ENCODE measurements at places on chromosomes 5 and 9.
A peak's percentile ranks its signal among the peaks of the same experiment; 100 is the strongest.

DNA sequence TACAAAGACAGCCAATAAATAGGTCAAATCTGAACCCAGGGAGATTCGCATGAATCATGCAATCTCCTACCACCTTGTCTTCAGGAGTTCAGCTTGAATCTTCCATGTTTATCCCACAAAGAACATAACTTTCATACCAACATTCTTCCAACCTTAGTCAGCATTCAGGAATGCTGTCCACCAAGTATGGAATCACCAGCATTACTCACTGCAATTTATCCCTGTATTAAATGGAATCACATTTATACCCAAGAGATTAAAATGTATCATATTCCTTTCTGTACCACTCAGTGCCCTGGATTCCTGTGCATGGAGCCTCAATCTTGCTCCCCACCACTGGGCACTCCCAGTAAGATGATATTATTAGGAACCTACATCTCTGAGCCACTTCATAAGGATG is 162.6 kb downstream of the GLIS3 start:
- DNase-seq, result peak; percentile 97

- no peak for DNase-seq
Measured at GRCh38 chr5:84430863-84431663, 46.4 kb upstream of the EDIL3 start.

- no peak for DNase-seq
Measured at GRCh38 chr9:77512876-77513275, 135.2 kb downstream of the GNA14 start.

- no peak for DNase-seq
Measured at GRCh38 chr9:117535434-117535833, 120.6 kb upstream of the ASTN2 start.

DNA sequence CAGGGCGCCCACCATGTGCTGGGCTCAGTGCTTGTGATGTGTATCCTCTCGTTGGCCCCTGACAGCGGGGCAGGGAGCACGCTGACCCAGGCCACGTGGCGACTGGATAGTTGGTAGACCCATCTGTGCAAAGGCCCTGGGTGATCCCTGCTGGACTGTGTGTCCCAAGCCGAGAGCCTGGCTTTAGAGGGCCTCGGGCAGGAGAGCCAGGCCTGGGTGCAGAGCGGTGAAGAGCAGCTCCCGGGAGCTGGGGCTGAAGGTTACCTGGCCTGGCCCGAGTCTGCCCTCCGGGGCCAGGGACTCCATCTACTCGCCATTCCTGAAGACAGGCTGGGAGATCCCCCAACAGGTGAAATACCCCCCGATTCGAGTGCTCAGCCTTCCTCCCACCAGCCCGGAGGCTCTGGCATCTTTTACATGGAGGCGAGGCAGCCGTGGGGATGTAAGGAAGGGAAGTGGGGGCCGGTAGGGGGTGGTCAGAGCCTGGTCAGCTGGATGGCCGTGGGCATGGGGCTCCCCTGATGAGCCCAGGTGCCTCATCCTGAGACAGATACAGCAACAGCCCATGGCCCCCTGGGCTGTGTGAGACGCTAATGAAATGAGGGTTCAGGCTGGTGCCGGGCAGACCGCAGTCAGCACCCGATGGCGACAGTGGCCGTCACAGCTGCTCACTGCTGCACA is 19.0 kb downstream of the NCS1 start:
- no peak for DNase-seq

DNA sequence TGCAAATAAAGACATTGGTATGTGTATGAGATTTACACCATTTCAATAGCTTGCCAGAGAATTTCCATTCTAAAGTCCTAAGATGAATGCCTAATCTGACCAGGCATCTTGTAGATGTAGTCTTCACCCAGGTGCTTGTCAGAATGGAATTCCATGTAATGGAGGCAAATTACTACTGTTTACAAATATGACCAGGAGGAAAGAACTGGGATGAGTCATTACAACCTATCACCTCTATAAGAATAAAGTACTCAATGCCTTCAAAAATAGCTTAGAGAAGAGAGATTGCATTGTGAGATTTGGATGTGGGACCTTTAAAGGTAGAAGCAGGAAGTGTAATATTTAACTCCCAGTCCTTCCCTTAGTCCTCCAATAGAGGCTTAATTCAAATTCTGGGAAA is 507.0 kb upstream of the PTGER4 start:
- DNase-seq, result no peak

- no peak for DNase-seq
Measured at GRCh38 chr9:129945314-129945713, 97.7 kb downstream of the FNBP1 start.

DNA sequence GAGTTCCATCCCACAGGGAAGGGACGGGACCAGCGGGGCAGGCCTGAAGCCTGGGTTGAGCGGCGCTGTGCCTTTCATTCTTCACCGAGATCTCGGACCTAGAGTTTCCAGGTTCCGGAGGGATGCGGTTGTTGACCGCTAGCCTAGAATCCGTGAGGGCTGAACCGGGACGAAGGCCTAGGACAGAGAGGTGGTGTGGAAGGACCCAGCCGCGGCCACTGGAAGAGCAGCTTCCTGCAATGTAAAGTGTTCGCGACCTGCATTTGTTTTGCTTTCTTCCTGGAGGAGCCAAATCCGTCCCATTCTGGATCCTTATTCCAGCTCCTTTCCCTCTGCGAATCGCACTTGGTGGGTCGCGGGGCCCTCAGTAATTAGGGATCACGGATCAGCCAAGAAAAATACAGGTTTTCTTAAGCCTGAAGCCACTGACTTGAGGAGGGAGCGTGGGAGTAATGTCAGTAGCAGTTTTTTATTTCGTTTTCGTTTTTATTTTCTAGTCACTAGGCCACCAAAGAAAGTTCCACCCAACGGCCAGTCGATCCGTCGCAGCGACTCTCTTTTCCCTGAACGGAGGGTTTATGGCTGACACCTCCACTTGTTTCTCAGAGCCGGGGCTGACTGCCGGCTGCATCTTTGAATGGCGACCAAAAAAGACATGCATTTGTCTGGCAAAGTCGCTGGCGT is 48.6 kb downstream of the ANXA2R start:
- DNase-seq, result no peak

DNA sequence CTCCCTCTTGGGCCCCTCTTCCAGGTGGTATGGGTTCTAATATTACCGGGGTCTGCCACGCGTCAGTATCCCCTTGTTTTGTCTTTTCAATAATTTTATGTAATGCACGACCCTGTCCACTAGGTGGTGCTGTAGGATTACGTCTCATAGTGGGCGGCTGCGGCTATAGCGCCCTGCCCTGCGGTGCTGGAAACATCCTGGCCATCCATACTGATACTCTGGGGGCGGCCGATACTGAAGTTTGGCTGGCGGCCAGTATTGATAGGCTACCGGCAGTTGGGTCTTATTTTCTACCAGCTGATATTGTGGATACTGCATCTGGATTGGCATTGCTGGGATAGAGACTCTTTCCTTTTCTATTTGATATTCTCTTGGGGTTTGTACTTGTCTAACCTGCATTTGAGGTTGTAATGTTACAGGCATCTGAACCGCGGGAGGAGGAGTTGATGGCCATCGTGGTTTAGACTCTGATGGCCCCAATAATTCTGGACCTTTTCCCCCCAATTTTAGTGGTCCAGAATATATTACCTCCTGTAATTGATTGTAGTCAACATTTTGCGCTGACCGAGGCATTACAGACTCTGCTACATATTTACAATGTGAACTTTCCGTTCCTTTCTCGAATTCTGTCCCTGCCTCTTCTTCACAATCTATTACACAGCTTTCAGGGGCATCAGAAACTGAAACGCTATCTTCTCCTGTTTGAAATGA is 3.3 kb upstream of the TMEM141 start:
- no peak for DNase-seq
